ENCODE measurements at places on chromosomes 12 and 14.
A peak's percentile ranks its signal among the peaks of the same experiment; 100 is the strongest.

GRCh38 chr12:121831571-121832245 is 27.0 kb downstream of the HPD start:
- DNase-seq = no peak

DNA sequence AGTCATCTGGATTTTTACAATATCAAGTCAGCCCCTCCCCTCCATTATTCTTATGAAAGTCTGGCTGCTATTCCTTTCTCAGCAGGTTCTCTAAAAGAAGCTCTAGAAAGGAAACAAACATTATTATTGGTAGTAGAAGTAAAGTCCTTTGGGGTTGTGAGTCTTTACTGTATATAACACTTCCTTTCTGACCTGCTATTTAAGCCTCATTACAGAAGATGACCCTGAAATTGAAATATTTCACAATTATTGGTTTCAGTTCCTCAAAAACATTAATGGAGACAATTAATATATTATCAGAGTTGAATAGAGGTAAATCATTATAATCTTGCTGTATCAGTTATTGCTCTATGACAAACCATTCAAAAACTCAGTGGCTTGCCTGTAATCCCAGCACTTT is 19.3 kb downstream of the PLEKHA5 start:
- no peak for DNase-seq

DNA sequence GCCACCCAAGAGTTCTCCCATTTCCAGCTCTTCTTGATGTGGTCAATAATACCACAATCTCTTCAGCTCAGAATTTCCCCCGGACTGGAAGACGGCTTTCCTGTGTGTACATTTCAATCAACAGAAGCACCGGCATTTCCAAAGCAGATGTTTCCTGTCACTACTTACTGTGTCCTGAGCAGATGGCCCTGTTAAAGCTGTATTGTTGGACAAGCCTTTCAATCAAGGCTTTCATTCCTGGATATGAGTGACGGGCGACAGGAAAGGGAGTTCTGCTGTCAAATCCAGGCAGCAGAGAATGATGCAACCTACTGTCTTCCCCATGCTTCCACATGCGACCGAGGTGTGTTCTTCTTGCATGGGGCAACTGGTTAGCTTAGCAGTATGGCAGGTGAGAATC is 76.4 kb upstream of the CCDC60 start:
- no peak for DNase-seq

GRCh38 chr12:76627346-76628135 is 68.0 kb upstream of the OSBPL8 start:
- DNase-seq = no peak

DNA sequence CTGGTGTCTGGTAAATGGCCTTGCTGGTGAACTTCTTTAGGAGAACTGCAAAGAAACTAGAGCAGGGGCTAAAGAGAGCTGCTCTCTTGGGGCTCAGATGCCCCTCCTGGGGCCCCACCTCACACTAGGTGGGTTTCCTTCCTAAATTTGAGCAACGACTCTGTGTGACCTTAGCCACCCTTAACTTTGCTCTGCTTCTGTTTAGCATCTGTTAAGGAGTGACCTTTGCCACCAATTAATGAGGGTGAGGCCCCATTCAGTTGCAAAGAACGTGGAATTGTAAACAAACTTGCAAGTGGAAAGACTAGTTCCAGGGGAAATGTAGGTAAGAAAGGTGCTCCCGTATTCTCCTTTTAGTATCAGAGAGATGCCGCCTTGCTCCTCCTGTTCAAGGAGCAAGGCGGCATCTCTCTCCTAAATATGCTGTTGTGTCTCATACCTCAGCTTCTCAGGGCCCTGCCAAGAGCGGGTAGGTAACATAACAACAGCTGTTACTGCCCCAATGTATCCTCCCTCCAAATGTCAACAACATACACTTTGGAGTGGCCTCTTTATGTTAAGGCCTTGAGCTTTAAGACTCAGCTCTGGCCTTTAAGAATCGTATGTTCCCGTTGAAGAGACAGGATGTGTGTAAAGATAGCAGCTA is 77.6 kb upstream of the FUT8 start:
- DNase-seq = no peak

DNA sequence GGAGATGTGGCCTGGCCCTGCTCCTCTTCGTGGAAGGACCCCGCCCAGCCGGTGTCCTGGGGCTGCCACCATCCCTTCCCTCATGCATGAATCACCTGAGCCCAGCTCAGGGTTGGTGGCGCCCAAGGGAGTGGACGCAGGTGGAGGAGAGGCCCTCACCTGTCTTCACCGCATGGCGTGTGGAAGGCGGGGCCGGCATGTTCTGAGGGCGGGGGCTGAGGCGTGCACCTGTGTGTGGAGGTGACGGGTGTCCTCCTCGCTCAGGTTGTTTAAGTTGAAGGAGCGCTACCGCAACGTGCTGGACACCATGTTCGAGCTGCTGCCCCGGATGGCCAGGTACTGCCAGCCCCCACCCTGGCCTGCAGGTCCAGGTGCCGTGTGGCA is 47.0 kb downstream of the SLC8B1 start:
- DNase-seq = no peak

GRCh38 chr12:104506676-104507401 is 50.1 kb downstream of the CHST11 start:
- DNase-seq = no peak

- DNase-seq = no peak
Observed at GRCh38 chr12:84421103-84421502, 491.5 kb downstream of the SLC6A15 start.

GRCh38 chr12:6975297-6976032 is 4.8 kb downstream of the EMG1 start:
- DNase-seq = no peak

DNA sequence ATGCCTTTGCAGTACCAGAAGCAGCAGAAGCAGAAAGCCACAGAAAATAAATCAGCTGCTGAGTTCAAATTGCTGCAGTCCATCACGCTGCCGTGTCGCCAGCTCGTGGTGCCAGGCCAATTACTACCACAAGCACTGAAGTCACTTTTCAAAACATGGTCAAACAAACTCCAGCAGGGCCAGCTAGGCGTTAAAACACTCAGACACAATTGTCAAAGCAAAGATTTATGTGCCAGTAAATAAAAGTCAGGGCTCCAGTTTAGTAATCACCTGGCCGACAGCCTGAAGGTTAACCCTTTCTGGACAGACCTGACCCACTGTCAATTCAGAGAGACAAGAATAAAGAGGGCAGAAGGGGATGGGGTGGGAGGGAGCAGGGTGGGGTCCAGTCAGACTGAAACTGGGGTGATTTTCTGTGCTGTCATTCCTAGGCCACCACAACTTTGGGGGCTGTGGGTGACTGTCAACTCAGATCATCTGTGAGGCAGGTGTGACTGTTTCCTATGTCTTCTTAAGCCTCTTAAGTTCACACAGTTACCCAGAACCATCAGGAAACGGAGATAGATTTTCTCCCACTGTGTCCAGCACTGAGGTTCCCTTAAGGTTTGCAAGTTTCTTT is 109.8 kb upstream of the FUT8 start:
- peak; percentile 73 for DNase-seq

Measured in T-helper 2 cell treated with Interferon-gamma antibody and Interleukin-4, amounts not matched to agents 5 μg/mL and 100 μg/mL, for 36 hours (primary cell).